Lower lobe of right lung (tissue), 2 donors: ENCODE measurements at places on chromosomes 2 and 18. TPM values are rescaled to one million over a fixed set of nuclear protein-coding genes. Genes with fewer than 3 reads are reported as not detected.

DNA sequence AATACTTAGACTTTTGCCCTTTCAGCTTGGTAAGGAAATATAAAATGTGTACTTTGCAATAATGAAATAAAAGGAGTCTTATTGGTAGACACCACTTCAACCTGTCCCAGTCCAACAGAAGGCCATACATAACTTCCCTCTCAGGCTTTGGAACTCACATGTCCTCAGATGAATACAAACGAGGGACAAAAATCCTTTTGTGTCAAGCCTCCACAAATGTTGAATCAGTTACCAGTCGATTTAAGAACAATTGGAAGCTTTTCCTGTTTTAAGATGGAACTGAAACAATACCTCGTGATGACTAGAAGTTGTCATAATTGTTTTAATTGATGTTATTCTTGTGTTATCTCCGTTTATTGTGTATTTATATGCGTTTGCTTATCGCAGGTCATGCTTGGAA is 385.1 kb upstream of the POU3F3 start:
- H3K27ac ChIP-seq: no peak overlapping the region
- no peaks in the 10 kb centered on the region for H3K27me3 ChIP-seq
- no peak for DNase-seq

The HK2 gene
- total RNA-seq: 86.7 TPM

DNA sequence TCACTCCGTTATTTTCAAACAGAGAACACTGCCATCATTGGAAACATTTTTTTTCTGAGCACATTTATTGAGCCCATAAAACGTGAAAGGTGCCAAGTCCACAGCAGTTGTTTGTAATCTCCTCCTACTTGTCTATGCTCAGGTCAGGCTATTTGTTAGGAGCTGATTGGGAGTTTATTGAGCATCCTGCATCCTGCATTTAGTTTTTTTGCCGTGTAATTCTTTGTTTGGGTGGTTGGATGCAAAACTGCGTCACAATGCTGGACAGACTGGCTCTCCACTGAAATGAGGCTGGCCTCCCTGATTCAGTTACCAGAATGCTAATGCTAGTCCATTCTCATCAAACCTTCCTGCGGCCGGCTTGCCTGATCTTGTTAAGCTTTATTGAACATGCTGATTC is 71.4 kb downstream of the RAPGEF4 start:
- H3K27me3 ChIP-seq: no peaks in the 10 kb centered on the region
- H3K36me3 ChIP-seq: no peaks in the 10 kb centered on the region
- H3K4me3 ChIP-seq: no peak overlapping the region
- no peak overlapping the region for H3K27ac ChIP-seq

- no peaks in the 10 kb centered on the region for H3K36me3 ChIP-seq
- H3K4me3 ChIP-seq: no peak overlapping the region
- no peak overlapping the region for H3K27ac ChIP-seq
- H3K4me1 ChIP-seq: no peaks in the 10 kb centered on the region
Measured at GRCh38 chr2:36626071-36626470, 28.1 kb upstream of the FEZ2 start.

DNA sequence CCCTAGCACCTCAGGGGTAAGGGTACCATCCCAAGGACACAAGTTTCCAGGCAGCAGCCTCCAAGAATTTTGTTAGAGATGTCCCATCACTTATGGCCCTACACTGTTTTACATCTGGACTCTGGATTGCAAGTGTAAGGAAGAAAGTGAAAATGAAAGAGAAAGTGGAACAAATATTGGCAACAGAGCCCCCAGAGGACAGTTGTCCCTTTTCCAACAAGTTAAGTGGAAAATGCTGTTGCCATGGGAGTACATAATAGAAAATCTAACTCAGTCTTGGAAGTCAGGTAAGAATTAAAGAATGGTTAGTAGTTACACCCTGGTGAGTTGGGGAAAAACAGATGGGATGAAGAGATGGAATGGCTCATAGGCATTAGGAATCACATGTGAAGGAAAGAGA is 50.6 kb downstream of the TTC21B start:
- peaks cover 10% of the 10 kb centered on the region for H3K4me1 ChIP-seq
- peak overlapping the region; percentile 42 for H3K27ac ChIP-seq
- H3K4me3 ChIP-seq: no peak overlapping the region
- peaks cover 38% of the 10 kb centered on the region for H3K36me3 ChIP-seq
- no peaks in the 10 kb centered on the region for H3K27me3 ChIP-seq
- DNase-seq: no peak

DNA sequence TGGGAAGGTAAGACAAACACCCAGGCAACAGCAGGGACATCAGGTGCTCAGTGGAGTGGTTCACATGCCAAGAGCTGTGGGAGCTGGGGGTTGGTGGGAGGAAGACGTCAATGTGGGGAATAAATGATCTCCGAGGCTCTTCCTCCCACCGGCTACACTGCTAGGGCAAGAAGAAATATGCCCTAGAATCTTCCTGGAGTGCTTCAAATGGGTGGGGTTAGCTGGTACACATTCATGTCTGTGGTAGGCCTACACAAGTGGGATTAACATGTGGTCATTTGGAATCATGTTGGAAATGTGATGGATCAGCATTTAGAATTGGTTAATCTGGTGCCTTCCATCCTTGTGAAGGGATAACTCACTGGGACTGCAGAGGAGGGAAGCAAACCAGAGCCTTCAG is 12.4 kb upstream of the ZFP36L2 start:
- H3K4me1 ChIP-seq: peaks cover 10% of the 10 kb centered on the region
- H3K27ac ChIP-seq: no peak overlapping the region
- no peaks in the 10 kb centered on the region for H3K36me3 ChIP-seq
- no peak for DNase-seq
- H3K27me3 ChIP-seq: no peaks in the 10 kb centered on the region

DNA sequence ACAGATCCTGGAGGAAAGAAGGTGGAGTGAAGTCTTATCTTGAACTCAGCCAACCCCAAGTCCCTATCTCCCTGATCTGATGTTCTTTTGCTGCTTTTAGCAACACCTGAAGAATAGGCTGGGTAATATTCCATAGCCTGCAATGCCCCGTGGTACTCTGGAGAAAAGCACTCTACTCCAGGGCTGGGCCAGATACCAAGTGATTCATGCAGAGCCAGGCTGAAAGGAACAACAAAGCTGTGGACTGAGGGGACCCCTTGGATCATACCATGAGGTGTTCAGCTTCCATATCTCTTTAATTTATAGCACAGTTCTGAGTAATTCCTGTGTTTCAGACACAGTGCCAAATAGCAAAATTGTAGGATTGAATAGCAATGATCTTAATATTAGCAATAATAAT is 130.6 kb downstream of the NXPH2 start:
- no peaks in the 10 kb centered on the region for H3K4me1 ChIP-seq
- no peak overlapping the region for H3K4me3 ChIP-seq
- no peaks in the 10 kb centered on the region for H3K27me3 ChIP-seq
- no peak for DNase-seq
- H3K36me3 ChIP-seq: no peaks in the 10 kb centered on the region

DNA sequence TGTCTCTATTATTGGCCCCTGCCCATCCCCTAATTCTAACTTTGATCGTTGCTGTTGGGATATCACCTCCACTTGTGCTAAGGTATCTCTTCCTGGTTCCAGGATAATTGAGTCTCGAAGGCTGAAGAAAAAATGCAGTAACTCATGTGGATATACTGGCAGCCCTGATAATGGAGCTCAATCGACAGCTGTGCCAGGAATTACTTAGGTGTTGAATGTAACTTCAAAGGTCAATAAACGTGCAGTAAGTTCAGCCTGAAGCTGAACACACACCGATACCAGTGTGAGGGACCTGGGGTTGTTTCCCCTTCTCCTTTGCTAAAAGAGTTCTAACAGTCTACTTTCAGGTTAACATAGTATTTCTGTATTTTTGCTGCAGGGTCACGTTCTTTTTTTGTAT is 11.9 kb upstream of the REG3G start:
- no peak for DNase-seq
- no peaks in the 10 kb centered on the region for H3K27me3 ChIP-seq
- no peak overlapping the region for H3K4me3 ChIP-seq
- H3K36me3 ChIP-seq: no peaks in the 10 kb centered on the region
- no peaks in the 10 kb centered on the region for H3K4me1 ChIP-seq

GRCh38 chr2:64515086-64515485 is 9.0 kb upstream of the AFTPH start:
- no peak overlapping the region for H3K4me3 ChIP-seq
- no peaks in the 10 kb centered on the region for H3K27me3 ChIP-seq
- H3K4me1 ChIP-seq: no peaks in the 10 kb centered on the region
- H3K27ac ChIP-seq: no peak overlapping the region
- DNase-seq: no peak

DNA sequence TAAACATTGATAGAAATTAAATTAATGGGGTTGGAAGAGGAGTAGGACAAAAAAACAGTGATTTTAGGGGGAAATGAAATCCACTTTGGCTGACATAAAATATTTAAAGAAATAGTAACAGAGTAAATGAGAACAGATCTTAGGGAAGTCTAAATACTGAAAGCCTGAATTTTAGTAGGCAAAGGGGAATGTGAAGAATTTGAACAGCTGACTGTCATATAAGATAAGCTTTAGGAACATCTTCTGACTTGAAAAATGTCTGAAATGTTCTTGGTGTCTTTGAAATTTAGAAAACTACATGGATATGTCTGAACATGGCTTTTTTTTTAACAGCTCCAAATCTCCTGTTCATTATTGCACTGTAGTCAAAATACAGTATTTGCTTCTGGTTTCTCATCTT is 150.3 kb downstream of the CALCRL start:
- no peaks in the 10 kb centered on the region for H3K36me3 ChIP-seq
- no peak overlapping the region for H3K27ac ChIP-seq
- H3K4me1 ChIP-seq: peaks cover 8% of the 10 kb centered on the region
- no peaks in the 10 kb centered on the region for H3K27me3 ChIP-seq

The GALM gene
- total RNA-seq: 17.7 TPM
